Right kidney (tissue), 9 donors: ENCODE measurements at places on chromosomes 6 and 20.

DNA sequence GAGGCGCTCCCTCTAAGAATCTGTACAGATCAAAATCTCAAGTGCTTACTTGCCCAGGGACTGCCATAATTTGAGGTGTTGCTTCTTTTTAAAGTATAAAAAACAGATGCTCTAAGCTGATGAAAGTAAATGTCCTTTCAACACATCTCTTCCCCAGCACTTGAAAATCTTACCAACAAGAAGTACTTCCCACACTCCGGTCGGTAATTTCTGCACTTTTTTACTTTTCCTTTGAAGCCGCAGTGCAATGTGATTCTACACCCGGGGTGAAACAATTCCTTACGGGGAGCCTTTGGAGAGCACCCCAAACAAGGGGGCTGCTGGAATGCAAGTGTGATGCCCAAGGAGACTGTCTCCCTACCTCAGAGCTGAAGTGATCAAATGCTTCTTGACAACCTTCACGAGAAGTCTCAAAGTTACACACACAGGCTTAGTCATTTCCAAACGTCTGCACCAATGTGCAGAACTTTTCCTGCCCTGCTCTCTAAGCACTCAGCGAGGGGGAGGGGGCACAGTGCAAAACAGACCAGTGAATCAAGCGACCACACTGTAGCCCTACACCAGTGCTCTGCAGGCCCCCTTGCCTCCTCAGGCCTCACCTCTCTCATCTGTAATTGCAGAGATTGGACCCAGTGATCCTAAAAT is 56.7 kb downstream of the ATXN1 start:
- DNase-seq = no peak

- peak; percentile 47 for DNase-seq
Observed at GRCh38 chr6:135183002-135183531, 2.0 kb downstream of the MYB start.

- no peak for DNase-seq
Observed at GRCh38 chr6:3284436-3284876, 25.7 kb downstream of the PSMG4 start.

DNA sequence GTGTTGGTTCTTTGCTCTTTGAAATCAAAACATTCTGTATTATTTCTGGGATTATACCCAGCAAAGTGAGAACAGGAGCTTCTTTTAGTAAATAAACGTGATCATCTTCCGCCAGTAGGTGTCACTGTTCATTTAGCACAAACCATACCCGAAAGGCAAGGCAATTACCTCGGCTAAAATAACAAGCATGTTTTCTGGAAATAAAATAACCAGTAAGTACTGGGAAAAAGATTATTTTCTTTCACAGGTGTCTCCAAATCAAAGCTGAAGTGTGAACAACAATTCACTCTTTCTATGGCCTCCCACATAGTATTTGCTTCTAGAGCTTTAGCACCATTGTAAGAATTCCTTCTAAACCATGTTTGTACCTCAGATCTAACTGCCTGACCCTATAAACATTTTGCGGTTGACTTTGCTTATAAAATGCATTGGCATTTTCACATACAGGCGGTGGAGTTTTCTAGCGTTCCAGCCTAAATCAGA is 144.6 kb upstream of the AGPAT4 start:
- DNase-seq = peak; percentile 60

GRCh38 chr6:4398791-4399190 is 263.4 kb upstream of the ECI2 start:
- no peak for DNase-seq

DNA sequence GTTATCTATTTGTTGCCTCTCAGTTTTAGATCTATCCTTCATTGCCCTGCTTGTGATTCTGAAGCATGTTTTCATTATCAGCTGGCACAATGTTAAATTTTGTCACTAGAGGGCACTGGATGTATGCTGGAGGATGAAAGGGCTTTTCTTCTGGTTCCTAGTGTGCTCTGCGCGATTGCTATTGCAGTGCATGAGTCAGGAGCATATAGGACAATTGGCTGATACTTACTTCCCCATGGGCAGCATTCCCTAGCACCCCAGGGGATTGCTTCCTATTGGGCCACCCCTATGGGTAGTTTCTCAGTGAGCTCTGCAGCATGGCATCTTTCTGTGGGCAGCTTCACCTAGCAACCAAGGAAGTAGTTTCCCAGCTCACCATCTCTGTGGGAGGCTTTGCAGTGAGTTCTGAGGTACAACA is 280.3 kb upstream of the SYNCRIP start:
- peak; percentile 40 for DNase-seq

GRCh38 chr20:46371656-46372055 is 34.8 kb downstream of the ELMO2 start:
- DNase-seq = no peak

DNA sequence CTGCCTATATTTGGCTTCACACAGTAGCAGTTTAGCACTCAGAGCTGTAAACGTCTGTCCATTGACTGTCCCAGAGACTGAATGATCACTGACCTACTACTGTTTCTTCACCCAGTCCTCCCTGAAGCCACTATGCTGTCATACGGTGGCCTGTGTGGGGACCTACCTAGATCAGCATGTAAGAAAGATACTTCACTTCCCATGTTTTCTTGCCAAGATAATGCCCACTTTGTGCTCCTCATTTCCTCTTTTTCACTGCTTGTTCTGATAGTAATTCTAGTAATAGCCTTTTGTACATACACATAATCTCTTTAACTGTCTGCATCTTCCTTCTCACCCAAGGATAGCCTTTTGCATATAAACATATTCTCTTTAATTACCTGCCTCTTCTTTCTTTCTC is 109.9 kb upstream of the TIAM2 start:
- DNase-seq = no peak

- DNase-seq = no peak
Observed at GRCh38 chr20:18701969-18702368, 111.6 kb upstream of the SCP2D1 start.

DNA sequence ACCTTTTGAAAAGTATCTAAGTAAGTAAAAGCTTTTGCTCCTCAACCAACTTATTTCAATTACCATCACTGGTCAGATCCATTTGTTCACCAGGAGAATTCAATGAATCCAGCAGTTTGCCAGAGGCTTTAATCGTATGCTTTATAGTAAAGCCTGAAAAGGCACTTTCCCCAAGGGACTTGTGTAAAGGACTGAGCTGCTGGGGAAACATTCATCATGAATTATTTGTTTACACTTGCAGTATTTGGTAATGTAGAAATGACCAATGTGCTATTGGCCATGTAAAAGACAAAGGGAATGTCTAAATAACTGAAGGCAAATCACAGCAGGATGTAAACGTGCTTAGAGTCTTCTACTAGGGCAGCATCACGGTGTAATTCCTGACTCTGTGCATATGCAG is 471.4 kb downstream of the ADGRB3 start:
- no peak for DNase-seq

GRCh38 chr6:12844284-12845223 is 128.0 kb downstream of the PHACTR1 start:
- no peak for DNase-seq

DNA sequence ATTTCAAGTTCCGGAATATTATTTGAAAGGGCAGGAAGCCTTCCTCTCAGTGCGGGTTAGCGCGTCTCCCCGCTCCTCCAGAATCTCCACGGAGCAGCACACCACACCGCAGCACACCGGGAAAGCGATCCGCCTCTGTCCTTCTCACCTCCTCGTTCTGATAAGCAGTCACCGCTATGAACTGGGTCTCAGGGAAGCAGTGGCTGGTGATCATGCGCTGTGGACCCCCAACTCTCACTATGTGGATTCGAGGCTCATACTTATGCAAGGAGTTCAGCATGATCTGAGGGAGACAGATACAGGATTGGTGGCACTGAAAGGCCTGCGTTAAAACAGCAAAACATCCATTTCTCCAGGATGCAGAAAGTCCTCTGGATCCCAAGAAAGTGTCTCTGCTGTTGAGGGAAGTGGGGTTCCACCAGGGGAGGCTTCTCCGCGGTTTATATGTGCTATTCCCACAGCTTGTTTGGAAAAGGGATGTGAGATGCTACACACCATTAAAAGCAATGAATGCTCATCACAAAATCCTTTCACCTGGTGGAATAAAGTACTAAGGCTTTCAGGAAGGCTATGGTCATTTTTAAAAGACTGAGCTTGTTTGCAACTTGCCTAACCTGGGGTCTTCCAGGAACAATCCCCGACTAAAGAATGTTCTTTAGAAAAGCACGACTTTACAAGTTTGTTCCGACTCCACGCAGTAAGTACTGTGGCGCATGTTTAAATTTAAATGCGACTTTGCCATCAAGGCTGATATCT is 1.9 kb downstream of the TBXT start:
- DNase-seq = no peak

DNA sequence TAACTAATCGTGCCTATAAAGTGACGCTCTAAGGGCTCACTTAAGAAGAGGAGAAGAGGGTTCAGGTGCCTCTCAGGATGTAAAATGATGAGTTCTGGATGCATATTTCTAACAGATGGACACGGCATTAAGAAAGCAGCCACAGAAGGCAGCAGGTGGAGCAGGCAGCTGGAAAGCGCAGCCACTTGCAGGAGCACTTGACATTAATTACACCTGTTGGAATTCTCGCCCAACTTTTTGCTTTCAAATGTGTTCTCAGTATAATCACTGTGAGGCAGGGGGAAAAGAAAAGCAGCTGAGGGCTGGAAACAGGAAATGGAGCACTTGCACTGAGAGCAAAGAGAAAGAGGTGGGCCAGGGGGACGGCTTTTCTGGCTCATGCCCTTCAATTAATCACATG is 164.2 kb downstream of the NKAIN2 start:
- DNase-seq = no peak

DNA sequence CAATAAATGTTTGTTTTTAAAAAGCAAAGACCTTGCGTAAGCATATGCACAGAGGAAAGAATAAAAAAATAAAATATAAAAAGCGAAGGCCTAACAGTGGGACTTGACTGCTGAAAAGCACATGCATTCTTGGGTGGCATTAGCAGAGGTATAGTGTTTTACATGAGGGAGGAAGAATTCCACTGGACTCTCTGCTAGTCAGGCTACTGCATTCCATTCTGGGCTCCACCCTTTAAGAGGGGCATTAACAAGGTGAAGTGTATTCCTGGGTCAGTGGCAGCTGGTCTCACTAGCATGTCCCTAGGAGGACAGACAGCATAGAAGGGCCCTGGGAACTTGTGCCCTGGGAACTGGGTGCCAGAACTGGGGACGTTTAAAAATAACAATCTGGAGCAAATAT is 134.1 kb downstream of the SOBP start:
- DNase-seq = no peak

GRCh38 chr6:118656847-118657451 is 5.6 kb upstream of the CEP85L start:
- no peak for DNase-seq

- DNase-seq = no peak
Observed at GRCh38 chr20:62210496-62210855, 9.6 kb downstream of the HRH3 start.

GRCh38 chr20:14203657-14204056 is 133.8 kb downstream of the FLRT3 start:
- no peak for DNase-seq

- no peak for DNase-seq
Observed at GRCh38 chr6:137894779-137895385, 27.8 kb downstream of the TNFAIP3 start.

- no peak for DNase-seq
Observed at GRCh38 chr20:36847009-36847709, 28.8 kb upstream of the TLDC2 start.

GRCh38 chr20:47358672-47359529 is 2.4 kb upstream of the ZMYND8 start:
- DNase-seq = peak; percentile 86

DNA sequence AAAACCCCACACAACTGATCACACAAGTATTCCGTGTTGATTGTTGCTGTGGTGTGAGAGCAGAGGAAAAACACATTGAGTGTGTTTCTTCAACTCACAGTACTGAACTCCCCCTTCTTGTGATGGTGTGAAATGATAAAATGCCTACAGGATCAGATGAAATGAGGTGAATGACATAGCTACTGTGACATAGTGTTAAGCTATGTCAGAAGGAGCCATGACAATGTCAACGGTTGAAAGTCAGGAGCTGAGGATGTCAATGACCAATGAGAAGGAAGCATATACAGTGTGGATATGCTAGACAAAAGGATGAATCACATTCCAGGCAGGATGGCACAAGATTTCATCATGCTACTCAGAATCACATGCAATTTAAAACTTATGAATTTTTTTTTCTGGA is 38.8 kb downstream of the WASF1 start:
- no peak for DNase-seq

- no peak for DNase-seq
Observed at GRCh38 chr6:137767911-137768690, 99.0 kb upstream of the TNFAIP3 start.

- no peak for DNase-seq
Observed at GRCh38 chr6:134106702-134107101, 54.3 kb upstream of the SLC2A12 start.

DNA sequence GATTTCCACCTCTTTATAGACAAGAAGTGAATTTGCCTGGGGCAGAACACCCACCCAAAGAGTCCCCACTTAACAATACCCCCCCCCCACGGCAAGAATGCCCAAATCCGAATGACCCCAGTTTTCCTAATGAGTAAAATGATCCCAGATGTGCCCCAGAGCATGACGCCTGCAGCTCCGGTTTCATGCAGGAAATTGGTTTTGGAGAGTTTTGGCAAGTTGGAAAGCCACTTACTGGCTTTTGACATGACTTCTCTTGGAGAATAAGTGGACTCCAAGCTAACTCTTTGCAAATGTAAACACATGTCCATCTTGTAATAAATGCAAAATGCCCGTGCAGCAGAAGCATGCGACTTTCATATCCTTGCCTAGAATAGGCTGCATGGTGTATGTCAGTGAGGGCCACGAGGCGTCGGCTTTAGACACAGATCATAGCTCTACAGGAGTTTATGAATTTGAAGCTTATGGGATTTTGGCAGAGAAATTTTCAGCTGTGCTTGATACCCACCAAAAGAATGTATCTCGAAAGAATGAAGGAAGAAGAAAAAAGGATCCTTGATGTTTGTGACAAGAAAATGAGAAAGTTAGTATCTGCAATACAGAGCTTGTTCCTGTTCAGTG is 24.2 kb downstream of the EDN3 start:
- DNase-seq = no peak

- no peak for DNase-seq
Observed at GRCh38 chr6:113363866-113364265, 493.3 kb upstream of the MARCKS start.

DNA sequence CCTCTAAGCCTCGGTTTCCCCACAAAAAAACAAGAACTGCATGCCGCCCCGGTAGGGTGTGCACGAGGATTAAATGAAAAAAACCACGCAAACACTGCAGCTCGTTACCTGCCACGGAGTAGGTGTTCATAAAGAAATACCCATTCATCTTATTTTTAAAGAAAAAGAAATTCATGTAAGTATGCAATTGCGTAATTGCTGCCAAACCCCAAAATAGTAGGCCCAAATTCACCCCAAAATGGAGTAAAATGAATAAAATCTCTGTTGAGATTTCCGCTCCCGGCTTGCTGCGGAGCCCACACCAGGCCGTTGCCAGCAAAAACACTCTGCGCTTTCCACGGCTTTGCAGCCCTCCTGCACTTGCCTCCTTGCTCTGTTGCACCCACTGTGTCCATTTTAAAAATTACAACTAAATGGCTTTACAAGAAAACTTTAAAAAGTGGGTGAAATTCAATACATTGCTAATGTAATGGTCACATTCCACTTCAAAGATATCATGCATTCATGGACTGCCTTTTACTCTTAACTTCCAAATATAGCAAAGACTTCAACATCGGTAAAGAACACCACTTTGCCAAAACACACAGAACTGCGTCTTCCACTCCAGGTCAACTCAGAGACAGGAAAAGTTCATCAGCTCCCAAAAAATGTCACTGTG is 125.0 kb downstream of the ZMYND8 start:
- no peak for DNase-seq
